ENCODE measurements at places on chromosomes 3 and 15.
A peak's percentile ranks its signal among the peaks of the same experiment; 100 is the strongest.

GRCh38 chr3:117898722-117899522, 1135.7 kb downstream of the IGSF11 start:
- no peak for DNase-seq

DNA sequence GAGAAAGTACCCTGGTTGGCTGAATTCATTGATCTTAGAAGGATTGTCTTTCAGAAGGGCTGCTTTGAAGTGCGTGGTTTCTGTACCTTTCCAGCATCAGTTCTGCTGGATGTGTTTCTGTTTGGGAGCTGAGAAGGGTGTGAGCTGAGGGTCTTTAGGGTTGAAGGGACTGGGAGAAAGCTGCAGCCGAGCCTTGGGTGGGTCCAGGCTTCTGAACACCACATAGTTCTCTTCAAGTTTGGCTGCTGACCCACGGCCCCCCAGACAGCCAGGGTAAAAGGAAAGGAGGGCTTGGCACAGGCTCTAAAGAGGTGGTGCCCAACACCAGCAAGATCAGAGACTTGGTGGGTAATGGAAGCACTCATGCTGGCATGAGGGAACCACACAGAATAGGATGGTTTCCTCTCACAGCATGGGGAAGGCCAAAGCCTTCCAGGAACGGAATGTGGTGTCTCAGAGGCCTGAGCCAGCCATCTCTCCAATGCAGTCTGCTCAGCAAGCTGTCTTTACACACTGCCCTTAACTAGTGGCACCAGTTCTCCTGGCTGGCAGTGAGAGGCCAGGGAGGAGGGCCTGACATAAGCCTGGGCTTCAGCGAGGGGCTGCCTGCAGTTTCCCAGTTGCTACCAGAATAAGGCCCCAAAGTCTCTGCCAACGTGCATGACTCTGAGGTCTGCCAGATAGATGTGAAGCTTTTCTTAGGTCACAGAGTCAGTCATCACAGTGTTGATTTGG, 239.0 kb upstream of the TRIM42 start:
- DNase-seq, result no peak

- DNase-seq, result no peak
Observed at GRCh38 chr3:59766200-59766872, 716.5 kb upstream of the CFAP20DC start.

DNA sequence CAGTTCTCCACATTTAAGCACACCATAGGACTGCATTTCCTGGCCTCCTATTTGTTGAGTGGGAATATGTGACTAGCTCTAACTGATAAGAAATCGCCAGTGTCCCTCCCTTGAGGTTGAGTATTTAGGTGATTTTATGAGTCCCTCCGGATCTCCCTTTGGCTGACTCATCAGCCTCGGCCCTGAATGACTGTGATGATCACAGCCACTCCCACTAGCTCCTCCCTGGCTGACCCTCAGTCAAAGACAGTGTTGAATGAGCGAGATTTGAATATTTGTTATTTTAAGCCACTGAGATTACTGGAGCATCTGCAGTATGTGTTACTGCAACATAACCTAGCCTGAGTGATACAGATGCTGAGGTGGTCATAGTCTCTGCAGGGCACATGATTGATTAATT, 515.3 kb downstream of the EPHB1 start:
- no peak for DNase-seq

DNA sequence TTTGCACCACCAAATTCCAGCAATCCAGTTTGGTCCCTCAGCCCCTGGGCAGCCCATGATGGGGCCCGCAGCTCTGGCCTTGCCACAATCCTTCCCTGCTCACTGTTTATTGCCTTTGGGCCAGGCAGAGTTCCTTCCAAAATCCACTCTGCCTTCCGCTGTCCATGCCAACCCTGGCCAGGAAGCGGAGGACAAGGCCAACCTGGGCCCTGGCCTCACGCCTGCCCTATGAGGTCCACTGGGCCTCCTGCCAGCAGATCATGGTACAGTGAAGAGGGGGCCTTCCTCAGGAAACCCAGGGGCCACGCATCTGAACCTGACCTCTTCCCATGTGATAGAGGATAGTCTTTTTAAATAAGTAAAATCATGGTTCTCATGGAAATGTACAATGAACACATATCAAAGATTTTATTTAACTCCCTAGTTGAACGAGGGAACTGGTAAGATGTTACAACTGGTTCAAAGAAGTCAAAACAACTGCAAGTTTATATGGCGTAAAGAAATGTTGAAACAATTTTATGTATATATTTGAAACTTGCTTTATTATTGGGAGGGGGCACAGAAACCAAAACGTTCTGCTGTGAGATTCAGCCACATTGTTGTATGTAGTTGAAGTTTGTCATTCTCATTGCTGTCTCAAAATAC, 95.8 kb upstream of the TNFAIP8L3 start:
- DNase-seq, result no peak

- DNase-seq, result no peak
Observed at GRCh38 chr3:175593331-175593730, 734.2 kb downstream of the NAALADL2 start.

DNA sequence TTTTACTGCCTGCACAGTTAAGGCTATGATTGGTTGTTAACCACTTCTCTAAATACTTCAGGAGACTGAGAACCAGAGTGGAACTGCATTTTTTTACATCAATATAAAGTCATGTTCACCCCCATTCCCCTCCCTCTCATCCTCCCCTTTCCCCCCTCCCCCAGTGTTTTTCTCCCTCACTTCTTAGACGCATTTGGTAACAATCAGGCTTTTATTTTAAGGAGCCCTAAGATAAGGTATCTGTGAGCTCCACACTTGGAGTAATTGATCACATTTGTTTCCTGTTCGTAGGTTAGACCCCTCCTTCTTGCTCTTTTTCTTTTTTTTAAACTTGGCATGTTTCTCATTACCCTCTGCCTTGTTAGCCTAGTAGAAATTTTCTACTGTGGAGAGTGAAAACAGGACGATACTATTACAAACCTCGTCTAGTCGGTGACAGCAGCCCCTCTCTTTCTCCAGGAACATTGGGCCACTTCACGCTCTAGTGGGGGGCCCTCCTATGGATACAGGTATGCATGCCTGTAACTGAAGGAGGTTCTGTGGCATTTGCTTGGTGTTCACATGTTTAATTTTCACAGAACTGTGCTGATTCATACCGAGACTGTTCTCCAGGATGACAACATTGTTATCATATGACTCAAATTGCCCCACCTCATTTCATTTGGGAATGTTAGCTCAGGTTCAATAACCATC, 314.4 kb downstream of the MECOM start:
- no peak for DNase-seq

DNA sequence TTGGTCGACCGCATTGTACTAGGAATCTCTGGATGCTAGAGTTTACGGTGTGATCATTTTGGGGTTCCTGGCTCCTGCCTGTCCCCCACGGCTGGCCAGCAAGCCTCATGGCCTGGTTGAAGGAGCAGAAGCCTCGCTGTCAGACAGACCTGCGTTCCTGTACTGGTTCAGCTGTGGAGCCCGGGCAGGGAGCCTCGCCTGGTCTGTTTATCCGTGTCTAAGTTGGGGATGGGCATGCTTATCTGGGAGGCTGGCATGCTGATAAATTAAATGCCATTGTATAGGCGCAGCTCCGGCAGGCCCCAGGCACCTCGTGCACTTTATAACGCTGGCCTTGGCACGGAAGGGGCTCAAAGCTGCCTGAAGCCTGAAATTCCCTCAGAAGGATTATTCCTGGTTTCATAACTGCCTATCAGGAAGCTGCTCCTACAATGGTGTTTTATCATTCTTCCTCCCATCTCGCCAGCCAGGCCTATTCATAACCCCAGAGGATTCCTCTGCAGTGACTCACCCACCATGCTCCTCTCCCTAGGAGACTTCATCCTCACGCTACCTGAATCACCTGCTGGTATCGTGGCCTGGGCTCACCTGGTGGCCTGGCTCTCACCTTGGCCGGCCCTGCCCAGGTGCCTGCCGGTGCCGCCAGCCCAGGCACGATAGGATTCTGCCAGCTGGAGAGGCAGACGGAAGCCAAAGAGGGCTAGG, 110.9 kb downstream of the ASB7 start:
- DNase-seq, result peak; percentile 21
